ENCODE measurements at places on chromosomes 5 and 9. TPM values are rescaled to one million over a fixed set of nuclear protein-coding genes. Genes with fewer than 3 reads are reported as not detected.

The PCDHGA6 gene
- total RNA-seq = 1.3 TPM

The ARRDC3 gene
- 48.9 TPM for total RNA-seq

The PCDHGA5 gene
- total RNA-seq = 0.40 TPM

The PCDHGC4 gene
- 0.40 TPM for total RNA-seq

The RASEF gene
- 0.07 TPM for total RNA-seq

The FGF1 gene
- not detected for total RNA-seq

The TMOD1 gene
- 1.5 TPM for total RNA-seq

The MAMDC2 gene
- total RNA-seq = 26.4 TPM

The FBXW11 gene
- total RNA-seq = 67.5 TPM

The PCA3 gene
- total RNA-seq = 1.2 TPM

The PLPPR1 gene
- total RNA-seq = 0.25 TPM

The CCL21 gene
- total RNA-seq = not detected

The LRRC70 gene
- 37.8 TPM for total RNA-seq

The SPOCK1 gene
- total RNA-seq = 324 TPM

The RXFP3 gene
- not detected for total RNA-seq

The CTXN3 gene
- total RNA-seq = not detected

The CDC42SE2 gene
- total RNA-seq = 47.0 TPM

The OR13C9 gene
- not detected for total RNA-seq

The ENC1 gene
- 71.5 TPM for total RNA-seq

The OR1J1 gene
- total RNA-seq = not detected

The NDUFS4 gene
- 118 TPM for total RNA-seq

The RNF208 gene
- total RNA-seq = 0.07 TPM

The LMX1B gene
- not detected for total RNA-seq

The GFI1B gene
- not detected for total RNA-seq

The NR5A1 gene
- not detected for total RNA-seq

The BNC2 gene
- 16.8 TPM for total RNA-seq

The ADGRV1 gene
- 0.04 TPM for total RNA-seq

The KCNN2 gene
- 0.25 TPM for total RNA-seq

The ZMYND19 gene
- total RNA-seq = 26.1 TPM

The RASGEF1C gene
- total RNA-seq = not detected

The GRIA1 gene
- not detected for total RNA-seq

The ZNF782 gene
- 2.9 TPM for total RNA-seq

The FBP1 gene
- total RNA-seq = 0.95 TPM

The ORM1 gene
- total RNA-seq = not detected

Data from pulmonary artery endothelial cell (primary cell).